ENCODE measurements at places on chromosomes 12 and 14.

DNA sequence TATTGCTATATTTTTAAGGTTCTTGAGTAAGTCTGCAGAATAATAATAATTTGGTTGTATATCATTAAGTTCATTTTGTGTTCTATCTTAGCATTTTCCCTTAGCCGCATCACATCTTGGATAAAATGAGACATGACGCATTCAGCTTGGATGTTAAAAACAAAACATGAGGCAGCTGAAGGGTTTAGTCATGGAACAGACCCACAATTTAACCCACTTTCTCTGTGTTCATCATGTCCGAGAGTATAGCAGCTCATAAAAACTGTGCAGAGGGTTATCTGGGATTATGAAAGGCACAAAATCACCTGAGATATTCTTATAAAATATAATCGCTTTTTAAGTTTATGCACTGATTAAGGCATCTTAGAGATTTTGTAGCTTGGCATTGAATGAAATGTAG is 219.3 kb downstream of the TRHDE start:
- DNase-seq: no peak

DNA sequence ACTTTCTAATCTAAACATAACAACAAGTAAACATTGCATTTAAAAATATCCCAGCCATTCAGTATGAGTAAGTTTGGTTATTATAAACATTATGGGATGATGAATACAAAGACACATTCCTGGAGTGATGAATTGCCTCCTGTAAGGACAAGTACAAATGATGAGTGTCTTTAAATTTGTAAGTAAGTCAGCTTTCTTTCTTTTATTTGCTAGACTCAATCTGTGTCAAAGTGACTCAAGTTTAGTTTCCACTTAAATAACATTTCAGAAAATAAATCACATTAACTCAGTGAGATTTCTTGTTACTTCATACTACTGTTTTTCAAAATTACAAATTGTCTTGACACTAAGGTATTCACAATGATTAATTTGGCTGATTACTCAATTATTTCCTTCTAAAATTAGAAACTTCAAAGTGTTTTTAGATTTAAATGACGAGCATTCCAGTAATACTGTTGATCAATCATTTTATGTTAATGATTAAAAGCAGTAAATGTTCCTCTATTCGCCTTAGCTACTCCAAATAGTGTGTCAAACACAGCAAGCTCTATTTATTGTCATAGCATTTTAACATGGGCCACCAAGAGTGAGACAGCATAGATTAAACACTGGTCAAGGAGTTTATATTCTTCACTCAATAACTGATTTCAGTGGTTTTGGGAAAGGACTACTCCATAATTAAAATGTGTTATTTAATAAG is 658.0 kb upstream of the MDGA2 start:
- no peak for DNase-seq

DNA sequence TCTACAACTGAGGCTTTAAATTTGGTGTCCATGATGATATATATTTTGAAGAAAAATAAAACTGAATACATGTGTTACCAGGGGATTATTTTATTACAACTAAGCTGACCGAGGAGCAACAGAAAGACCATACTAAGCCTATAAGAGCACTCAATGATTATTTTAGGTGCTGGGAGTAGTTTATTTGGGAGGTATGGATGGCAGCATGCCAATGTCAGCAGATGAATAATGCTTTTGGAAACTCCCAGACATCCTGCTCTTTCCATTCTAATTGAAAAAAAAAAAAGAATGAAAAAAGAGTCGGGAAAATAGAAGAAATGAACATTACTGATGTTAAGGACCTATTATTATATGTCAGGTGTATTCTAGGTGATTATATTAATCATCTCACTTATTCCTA is 441.2 kb downstream of the BTG1 start:
- DNase-seq: no peak

DNA sequence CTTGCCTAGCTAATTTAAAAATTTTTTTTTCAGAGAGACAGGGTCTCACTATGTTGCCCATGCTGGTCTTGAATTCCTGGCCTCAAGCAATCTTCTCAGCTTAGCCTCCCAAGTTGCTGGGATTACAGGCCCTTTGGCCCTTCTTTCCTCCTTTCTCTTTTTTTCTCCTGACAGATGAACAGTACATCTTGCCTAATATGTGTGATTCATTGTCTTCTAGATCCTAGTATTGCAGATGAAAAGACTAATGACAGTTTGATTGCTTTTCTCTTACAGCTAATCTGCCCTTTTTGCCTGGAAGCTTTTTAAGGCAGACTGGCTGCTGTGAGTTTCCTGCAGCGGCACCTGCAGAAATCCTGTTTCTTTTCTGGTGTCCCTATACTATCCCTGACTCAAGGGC is 12.0 kb downstream of the DEPDC4 start:
- no peak for DNase-seq

GRCh38 chr12:123465084-123465483 is 7.1 kb downstream of the SNRNP35 start:
- DNase-seq: no peak

DNA sequence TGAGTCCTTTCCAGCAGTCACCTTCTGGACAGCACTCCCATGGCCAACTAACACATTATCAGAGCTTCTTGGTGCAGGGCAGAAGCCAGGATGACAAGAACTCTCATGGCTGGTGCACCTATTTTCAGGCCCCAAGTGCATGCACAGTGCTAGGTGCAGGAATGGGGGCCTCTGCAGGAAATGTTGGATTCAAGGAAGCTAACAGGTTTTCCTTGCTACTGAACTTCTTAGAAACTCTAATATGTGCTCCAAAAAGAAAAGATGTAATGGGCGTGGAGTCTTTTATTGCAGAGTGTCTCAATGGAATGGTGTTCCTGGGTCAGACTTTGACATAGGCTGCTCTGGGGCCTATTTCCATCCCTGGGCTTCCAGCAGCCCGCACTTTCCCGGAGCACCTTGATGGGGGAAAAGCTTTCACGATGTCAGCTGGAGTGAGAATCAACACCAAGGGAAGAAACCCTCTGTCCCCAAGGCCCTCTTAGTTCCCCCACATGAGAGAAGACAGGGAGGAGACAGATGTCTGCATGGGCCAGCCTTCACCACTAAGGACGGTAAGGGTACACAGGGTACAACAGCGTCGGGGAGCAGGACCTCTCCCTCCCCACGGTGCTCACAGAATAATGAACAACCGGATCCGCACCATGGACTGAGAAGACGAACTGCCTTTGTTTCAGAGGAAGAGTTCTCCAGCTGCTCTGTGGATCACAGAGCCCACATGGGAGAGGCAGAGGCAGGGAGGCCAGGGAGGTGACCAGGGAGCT is 6.9 kb downstream of the KRT3 start:
- DNase-seq: no peak

DNA sequence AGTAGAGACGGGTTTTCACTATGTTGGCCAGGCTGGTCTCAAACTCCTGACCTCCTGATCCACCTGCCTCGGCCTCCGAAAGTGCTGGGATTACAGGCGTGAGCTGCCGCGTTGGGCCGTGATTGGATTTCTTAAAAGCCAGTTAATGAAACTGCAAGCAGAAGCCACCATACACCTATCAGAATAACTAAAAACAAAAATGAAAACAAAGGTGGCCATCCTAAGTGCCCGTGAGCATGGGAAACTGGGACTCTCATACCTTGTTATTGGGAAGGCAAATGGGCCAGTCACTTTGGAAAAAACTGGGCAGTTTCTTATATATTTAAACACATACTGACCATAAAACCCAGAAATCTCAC is 7.7 kb upstream of the TCTN1 start:
- DNase-seq: no peak

DNA sequence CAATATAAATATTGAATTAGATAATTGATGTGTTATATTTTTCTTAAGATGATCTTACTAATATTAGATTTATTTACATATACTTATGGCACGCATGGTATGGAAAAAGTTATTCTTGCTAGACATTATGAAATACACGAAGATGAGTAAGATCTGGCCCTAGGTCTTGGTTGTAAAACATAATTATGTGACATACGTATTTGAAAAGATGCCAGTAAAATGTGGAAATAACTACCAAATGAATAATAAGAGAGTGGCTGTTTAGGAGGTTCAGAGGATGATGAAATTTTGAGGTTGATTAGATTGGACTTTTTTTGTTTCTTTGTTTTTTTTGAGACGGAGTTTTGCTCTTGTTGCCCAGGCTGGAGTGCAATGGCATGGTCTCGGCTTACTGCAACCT is 41.3 kb downstream of the FANCM start:
- no peak for DNase-seq

GRCh38 chr12:24537083-24537860 is 411.6 kb downstream of the BCAT1 start:
- no peak for DNase-seq

DNA sequence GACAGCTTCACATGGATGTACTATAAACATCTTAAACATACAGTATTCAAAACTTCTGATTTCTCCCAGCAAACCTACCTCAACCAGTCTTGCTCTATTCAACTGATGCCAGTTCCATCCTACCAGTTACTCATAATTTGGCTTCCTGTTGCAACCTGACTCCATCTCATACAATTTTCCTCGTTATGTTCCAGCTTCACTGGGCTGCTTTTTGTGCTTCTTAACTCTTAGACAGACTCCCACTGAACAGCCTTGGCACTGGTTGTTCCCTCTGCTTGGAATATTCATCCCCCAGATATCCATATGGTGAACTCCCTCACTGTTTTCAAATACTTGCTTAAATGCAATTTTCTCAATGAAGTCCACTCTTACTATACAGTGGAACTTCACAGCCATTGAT is 249.2 kb downstream of the AEBP2 start:
- no peak for DNase-seq

GRCh38 chr12:48342980-48343379 is 7.7 kb downstream of the ZNF641 start:
- DNase-seq: no peak

- no peak for DNase-seq
These were observed 17.7 kb upstream of the NEDD1 start for GRCh38 chr12:96889273-96889933.

DNA sequence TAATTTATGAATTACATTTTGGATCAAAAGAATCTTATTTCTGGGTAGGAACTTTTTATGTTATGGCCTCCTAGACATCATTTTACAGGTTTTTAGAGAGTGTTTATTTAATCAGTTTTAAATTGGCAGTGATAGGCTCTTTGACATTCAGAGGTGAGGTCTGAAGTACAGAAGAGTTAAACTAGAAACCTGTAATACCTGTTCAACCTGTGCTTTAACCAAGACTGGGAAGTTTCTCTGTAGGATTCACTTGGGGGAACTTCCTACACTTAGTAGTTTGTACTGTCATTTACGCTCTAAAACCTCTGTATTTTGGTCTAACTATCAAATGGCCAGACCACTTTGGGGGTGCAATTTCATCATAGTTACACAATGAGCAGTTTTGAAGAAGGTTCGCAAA is 35.9 kb downstream of the PLEKHA5 start:
- no peak for DNase-seq

GRCh38 chr14:57879516-57879915 is 13.6 kb upstream of the SLC35F4 start:
- no peak for DNase-seq

Data from stimulated activated CD8-positive, alpha-beta memory T cell treated with anti-CD3 and anti-CD28 coated beads, Interleukin-7, amount 100 ng/mL, for 1 hour (primary cell).